ENCODE measurements at places on chromosomes 7 and 10.

DNA sequence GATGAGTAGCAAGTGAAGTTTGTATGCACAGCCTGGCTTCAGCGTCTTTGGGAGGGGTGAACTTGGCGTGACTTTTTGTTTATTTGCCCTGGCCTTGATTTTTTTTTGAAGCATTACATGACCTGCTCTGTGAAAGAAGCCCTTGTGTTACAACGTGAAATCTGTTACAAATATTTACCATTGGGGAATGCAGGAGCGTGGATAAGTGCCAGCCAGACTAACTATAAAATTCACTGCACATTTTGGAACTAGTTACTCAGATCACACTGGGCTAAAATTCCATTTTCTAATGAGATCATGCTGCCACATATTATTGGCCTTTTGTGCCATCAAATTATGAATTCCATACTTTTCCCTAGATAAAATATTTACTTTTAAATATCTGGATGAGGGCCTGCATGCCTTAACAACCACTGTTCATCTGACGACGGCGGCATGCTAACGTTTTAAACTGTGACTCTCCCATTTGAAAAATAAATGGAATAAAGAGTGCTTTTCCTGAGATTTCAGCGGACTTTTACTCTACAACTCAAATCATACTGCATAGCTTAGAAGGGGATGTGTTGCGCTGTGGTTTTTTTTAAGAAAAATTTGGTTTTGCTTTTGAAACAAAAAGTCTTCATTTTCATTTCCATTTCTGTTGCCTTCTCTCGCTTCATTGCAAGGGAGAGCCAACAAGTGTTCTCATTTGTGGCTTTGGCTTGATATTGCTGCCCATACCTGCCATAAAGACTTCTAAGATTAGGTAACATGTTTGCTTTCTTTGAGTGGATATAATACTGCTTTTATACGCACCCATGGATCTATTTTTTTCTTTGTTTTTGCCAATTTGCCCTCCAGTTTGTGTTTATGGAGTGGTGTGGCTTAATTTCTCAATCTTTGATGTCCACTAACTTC lies 352.2 kb downstream of the TFEC start:
- DNase-seq = no peak

DNA sequence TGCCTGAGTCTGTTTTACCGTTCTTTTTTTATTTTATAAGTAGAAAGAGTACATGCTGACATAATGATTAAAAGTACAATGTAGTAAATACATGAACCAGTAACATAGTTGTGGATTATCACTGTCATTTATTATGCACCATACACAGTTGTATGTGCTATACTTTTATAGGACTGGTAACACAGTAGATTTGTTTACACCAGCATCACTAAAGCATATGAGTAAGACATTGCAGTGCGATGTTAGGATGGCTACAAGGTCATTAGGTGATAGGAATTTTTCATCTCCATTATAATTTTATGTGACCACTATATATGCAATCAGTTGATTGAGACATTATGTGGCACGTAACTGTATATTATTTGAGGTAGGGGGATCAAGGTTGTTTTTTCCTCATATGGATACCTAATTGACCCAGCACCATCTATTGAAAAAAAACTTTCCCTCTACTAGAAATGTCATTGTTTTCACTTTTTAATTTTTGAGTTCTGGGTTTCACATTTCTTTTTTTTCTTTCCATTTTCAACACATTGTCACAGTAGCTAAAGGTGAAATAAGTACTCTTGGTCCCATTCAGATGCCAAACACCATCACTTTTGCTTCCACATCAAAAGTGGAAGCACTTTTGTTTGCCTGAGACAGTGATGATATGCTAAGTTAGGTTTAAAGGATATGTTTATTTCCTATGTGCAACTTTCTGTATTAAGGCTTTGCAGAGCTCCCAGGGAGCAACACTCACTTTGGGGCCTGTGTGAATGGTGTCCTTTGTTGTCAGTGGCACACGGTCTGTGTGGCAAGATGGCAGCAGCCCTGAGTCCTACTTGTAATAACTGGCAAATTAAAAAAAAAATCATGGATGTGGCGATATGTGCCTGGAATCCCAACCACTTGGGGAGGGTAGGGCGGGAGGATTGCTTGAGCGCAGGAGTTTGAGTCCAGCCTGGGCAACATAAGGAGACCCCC lies 17.1 kb downstream of the UBE2D1 start:
- DNase-seq = no peak

DNA sequence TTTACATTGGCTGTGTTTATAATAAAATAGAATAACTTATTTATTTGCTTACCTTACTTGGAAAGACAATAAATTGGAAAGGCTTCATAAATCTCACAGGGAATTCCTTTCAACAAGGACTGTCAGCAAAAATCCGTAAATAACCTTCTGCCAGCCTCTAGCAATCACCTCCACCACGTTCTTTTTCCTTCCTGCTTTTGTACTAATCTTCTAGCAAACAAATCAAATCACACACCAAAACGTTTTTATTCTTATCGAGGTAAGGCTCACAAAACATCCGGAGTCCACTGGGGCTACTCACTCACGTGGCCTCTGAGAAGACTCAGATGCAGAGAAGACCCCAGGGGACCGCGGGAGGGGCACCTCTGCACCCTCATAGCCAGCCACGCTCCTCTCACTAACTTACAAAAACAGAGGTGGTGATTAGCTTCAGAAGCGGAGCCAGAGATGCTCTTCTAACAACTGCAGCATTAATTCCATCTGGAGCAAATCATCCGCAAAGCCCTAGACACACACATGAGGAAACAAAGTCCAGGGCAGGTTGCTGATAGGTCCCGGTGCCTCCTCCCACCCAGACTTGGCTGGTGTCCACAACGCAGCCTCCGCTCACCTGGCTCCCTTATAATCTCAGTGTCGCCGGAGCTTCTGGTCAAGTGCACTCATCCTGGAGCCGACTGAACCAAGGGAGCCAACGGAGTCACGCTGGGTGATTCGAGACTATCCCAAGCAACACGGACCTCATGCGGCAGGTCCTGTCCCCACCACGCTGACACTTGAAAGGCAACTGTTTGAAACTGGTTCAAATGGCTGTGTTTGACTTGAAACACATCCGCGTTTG lies 22.5 kb downstream of the CTBP2 start:
- DNase-seq = no peak

- no peak for DNase-seq
Measured at GRCh38 chr7:18570441-18570840, 74.9 kb downstream of the HDAC9 start.

GRCh38 chr10:5557799-5558771 lies 33.3 kb downstream of the CALML3 start:
- DNase-seq = peak; percentile 11

- DNase-seq = no peak
Measured at GRCh38 chr10:97228775-97229157, 43.0 kb upstream of the SLIT1 start.

- no peak for DNase-seq
Measured at GRCh38 chr10:97089209-97089870, 96.4 kb downstream of the SLIT1 start.

DNA sequence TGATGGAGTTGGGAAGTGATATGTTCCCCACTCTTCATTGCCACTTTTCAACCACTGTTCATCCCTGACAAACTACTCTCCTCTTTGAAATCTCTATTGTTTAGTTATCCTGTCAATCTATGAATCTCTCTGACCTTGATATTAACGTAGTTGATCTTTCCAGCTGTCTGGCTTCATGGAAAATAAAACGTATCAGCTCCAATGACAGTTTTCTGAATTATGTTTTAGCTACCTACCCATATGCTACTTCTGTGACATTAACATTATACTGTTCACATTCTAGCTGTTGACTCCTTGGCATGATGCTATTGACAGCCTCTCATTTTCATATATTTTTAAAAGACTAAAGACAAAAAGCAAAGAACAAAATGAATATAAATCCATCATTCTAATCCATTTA lies 53.3 kb downstream of the PCLO start:
- DNase-seq = no peak

DNA sequence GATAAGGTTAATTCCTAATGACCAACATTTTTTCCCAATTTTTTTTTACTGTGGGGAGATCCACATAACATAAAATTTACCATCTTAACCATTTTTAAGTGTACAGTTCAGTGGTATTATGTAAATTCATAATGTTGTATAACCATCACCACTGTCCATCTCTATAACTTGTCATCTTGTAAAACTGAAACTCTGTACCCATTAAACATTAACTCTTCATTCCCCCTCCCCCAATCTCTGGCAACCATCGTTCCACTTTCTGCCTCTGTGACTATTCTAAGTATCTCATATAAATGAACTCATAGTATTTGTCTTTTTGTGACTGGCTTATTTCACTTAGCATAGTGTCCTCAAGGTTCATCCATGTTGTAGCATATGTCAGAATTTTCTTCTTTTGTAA lies 46.0 kb upstream of the HPS1 start:
- no peak for DNase-seq

DNA sequence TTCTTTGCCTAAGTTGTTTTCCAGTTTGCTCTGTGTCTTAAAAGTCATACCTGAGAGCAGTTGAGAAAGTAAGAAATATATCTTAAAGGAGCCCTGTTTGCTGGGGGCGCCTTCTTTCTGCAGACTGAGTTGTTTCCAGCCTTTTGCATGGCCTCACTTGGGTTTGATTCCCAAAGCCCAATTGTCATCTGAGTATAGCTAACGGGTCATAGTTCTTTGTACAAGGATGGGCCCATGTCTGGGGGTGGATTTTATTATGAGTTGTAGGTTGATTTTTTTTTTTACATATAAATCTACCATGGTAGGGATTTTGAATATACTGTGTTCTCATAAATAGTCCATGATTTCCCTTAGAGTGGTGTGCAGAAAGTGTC lies 318.7 kb upstream of the LRGUK start:
- DNase-seq = no peak

DNA sequence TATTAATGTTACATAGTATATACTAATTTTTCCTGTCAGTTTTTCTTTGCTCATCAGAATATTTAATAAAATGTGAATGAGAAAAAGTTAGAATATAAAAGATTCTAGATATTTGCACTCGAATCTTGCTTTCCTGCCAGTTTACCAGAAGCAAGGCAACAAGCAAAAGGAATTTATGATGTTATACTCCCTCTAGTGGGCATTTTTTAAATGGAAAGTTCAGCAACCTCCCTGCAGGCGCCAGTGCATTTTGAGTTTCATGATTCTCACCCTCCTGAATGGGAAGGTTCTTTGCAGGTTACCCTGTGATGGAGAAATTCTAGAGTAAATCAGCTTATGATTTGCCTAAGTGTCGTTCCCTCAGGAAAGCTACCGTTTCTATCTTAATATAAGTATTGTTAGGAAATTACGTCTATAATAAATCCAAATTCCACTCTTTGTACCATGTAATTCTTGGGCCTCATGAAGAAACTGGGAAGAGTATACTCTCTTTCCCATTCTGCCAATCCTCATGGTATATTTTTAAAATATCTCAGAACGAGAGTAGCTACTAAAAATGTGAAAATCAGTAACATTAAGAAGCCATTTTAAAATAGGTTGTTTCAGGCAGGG lies 350.0 kb downstream of the CRPPA start:
- DNase-seq = peak; percentile 4

- no peak for DNase-seq
Measured at GRCh38 chr10:130994191-130994590, 317.3 kb downstream of the TCERG1L start.

- DNase-seq = no peak
Measured at GRCh38 chr10:71241114-71241829, 28.9 kb downstream of the UNC5B start.

DNA sequence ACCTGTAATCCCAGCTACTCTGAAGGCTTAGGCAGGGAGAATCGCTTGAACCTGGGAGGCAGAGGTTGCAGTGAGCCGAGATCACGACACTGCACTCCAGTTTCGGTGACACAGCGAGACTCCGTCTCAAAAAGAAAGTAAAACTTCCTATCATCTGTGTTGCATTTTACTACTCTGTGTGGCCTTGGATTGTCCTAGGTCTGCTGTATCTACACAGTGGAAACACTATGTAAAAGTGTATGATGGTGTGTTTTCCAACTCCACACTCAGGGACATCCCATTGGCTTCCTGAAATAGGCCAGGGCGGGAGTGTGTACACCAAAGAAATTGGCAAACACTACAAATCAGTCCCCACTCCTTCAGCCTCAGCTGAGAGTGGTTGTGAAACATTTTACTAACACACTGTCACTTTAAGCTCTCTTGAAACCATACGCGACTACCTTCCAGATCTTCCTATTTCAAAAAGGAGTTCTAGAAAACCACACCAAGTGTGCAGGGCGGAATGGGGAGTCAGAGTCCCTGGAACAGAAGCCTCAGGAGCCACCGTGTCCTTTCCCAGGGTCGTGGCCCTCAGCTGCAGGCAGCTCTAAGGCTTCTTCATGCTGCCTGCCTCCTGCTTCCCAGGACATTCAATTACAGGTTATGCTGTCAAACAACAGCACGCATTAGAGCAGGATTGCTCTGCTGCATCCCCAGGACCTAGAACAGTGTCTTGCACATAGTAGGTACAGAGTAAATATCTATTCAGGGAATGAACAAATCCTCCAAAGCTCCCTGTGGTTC lies 275.4 kb downstream of the PARD3 start:
- DNase-seq = no peak

DNA sequence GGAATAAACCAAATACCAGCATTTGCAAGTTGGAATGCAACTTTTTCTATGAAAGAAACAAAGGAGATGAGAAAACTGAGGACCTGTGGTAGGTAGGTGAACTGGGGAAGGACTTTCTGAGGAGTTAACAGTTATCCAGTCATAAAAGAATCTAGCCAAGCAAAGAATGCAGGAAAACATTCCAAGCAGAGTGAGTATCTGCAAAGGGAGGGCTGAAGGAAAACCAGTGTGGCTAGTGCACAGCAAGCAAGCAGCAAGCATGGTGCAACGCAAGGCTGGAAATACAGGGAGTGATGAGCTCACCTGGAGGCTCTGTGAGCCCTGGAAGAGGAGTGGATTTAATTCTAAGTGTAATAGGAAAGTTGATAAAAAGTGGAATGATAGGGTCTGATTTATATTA lies 44.0 kb downstream of the RTKN2 start:
- no peak for DNase-seq

DNA sequence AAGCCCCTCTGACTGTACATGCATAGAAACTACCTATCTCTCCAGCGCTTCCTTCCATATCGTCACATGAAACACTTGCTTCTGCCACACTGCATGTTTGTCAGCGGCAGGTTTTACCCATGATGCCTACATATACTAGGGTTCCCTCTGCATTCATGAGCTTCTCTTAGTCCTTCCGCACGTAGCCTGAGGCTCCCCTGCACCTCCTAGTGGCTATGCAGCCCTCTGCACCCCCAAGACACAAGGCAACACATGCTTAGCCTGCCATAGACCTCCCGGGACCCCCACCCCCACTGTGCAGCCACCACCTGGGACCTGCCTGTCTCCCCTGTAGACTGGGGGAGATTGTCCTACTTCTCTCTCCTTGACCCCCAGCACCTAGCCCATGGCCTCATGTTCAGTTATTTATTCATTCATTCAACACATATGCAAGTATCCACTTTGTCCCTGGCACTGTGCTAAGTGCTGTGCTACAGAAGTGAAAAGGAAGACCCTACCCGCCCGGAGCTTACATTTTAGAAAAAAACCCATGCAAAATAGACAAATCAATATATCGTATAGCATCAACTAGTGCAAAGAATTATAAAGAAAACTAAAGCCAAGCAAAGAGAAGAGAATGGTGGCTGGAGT lies 23.5 kb downstream of the TMEM273 start:
- peak; percentile 39 for DNase-seq
